ENCODE measurements at places on chromosomes 7 and 10.

GRCh38 chr10:127196282-127197153, at the start of gene INSYN2A:
Gene INSYN2A, minus strand, starts transcription at chr10:127196591. Its CDS starts 20,196 bp downstream, at chr10:127176395.
- peak; percentile 53 for DNase-seq

- no peak for DNase-seq
These were observed 2.9 kb upstream of the MIOS start for GRCh38 chr7:7563813-7564212.

- DNase-seq = no peak
These were observed 96.8 kb upstream of the PCBD1 start for GRCh38 chr10:70984986-70985722.

DNA sequence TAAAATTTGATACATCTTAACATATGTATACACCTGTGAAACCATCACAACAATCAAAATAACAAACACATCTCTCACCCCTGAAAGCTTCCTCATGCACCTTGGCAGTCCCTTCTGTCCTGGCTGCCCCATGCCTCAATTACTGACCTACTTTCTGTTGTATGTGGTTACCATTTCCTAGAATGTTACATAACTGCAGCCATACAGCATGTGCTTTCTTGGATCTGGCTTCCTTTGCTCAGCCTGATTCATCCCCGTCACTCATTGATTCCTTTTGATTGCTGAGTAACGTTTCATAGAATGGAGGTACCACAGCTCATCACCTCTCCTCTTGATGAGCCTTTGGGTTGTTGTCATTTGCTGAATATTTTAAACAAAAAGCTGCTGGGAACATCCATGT, 165.3 kb downstream of the CELF2 start:
- DNase-seq = no peak

DNA sequence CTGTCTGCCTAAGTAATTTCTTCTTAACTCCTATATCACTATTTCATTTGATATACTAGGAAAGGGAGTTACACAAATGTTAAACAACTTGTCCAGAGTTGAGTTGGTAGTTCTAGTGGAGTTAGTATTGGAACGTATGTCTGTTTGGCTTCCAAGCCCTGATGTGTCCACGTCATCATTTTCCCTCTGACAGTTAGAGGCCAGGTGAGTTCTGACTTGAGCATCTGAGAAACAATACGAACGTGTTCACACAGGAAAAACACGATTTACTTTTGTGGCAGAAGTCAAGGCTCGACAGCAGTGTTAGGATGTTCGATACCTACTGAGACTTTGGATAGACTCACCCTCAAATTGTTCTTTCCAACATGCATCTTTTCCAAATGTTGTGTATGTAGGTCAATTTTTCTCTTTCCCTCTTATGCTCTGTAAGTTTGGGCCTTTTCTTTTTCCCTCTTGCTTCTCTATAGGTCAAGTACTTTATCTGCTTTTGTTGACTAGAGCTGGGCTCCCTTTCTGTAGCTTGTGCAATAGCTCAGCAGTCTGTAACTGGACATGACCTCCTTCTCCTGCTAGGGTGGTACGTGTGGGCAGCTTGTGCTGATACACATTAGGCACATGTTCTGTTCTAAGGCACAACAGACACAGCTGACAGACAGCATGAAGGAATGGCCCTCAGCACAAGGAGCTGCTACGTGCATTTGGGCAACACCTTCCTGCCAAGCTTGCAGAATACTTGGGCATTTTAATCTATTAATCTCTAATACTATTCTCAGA, 222.9 kb downstream of the PTEN start:
- no peak for DNase-seq

DNA sequence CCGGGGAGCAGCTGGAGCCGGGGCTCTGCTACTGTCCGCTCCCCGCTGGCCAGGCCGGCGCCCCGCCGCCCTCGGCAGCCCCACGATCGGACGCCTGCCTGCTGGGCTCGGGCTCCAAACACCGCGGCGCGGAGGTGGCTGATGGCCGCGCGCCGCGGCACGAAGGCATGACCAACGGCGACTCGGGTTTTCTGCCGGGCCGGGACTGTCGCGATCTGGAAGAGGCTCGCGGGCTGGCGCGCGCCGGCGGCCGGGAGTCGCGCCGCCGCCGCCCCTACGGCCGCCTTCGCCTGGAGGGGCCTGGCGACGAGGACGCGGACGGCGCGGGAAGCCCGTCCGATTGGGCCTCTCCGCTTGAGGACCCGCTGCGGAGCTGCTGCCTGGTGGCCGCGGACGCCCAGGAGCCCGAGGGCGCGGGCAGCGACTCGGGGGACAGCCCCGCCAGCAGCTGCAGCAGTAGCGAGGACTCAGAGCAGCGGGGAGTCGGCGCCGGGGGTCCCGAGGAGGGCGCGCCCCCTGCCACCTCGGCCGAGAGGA, 570 bp downstream of the TBC1D12 start:
- peak; percentile 13 for DNase-seq

DNA sequence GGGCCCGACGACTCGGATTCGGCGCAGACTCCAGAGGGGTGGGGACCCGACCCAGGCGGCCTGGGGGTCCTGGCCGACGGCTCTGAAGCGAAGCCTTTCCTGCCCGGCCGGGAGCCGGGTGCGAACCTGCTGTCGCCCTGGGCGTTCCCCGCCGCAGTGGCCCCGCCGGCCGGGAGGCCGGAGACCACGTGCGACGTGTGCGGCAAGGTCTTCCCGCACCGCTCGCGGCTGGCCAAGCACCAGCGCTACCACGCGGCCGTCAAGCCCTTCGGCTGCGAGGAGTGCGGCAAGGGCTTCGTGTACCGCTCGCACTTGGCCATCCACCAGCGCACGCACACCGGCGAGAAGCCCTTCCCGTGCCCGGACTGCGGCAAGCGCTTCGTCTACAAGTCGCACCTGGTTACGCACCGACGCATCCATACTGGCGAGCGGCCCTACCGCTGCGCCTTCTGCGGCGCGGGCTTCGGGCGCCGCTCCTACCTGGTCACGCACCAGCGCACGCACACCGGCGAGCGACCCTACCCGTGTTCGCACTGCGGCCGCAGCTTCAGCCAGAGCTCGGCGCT, 15.4 kb downstream of the ZNF316 start:
- no peak for DNase-seq

Measured in astrocyte of the spinal cord (primary cell).